ENCODE measurements at places on chromosomes 7 and 10. TPM values are rescaled to one million over a fixed set of nuclear protein-coding genes. Genes with fewer than 3 reads are reported as not detected.

DNA sequence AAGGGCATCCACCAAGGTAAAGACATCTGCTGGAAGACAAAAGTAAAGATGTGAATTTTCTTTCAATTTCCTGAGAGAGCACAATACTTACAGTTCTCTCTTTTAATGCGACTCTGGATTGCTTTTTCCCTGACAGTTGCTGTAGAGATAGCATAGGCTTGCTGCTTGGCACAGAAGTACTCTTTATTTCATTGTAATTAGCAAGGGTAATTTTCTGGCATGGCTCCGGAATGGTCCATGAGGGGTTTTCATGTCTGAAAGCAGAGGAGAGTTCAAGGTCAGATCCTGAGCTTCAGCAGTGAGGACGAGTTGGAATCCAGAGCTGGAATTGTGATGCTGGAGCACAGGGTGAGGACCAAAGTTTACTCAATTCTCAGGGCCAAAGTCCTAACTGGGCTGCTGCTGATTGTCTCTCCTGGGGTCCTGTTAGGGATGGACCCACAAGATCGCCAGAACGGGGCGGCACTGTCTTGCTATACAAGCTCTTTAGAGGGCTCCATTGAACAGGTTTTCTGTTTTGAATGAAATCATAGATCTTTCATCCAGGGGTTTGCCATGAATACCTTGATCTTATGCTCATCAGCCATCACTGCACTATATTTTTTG, 190.0 kb upstream of the MKI67 start:
- H3K27me3 ChIP-seq = peaks cover 19% of the 10 kb centered on the region
- DNase-seq = no peak
- peaks cover 11% of the 10 kb centered on the region for H3K4me1 ChIP-seq
- H3K4me3 ChIP-seq = no peak overlapping the region
- H3K27ac ChIP-seq = no peak overlapping the region

DNA sequence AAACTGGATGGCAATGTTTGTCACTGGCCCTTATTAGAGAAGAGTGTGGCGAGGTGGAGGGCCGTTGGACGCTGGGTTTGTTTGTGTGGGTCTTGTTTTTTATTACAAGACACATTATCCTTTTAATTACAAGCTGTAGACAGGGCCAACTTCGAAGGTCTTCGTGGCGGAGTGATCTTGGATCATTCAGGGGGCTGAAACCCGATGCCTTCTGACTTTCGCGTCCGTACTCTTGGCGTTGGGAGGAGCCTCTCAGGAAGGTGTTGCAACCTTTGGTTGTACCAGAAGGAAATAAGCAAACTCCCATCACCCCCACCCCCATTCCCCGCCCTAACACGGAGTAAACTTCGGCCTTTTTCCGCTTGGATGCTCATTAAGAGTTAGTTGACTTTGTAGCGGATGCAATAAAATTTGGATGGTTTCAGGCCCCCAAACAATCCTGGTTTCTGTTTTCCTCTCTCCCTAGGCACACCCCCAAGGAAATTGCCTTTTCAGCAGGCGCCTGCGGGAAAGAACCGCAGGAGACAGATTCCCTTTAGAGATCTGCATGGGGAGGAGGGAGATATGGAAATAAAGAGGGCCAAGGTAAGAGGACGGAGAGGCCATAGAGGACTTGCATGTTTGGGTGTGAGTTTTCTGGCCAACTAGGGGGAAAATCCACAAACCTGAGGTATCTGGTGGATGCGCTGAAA, 294.5 kb upstream of the NFE2L3 start:
- H3K36me3 ChIP-seq = no peaks in the 10 kb centered on the region
- H3K27ac ChIP-seq = no peak overlapping the region
- H3K4me1 ChIP-seq = peaks cover 11% of the 10 kb centered on the region
- H3K4me3 ChIP-seq = no peak overlapping the region

Gene DNAH11
- 1.6 TPM for total RNA-seq

- no peaks in the 10 kb centered on the region for H3K27me3 ChIP-seq
- no peak for DNase-seq
- H3K4me1 ChIP-seq = no peaks in the 10 kb centered on the region
- H3K4me3 ChIP-seq = no peak overlapping the region
These were observed 350.9 kb upstream of the VWC2 start for GRCh38 chr7:49422564-49422963.

Gene FBXL13
- 9.2 TPM for total RNA-seq

GRCh38 chr7:150361807-150362621, 6.6 kb upstream of the REPIN1 start:
- H3K4me3 ChIP-seq = no peak overlapping the region
- peaks cover 14% of the 10 kb centered on the region for H3K27me3 ChIP-seq
- peaks cover 5% of the 10 kb centered on the region for H3K4me1 ChIP-seq
- no peak for DNase-seq

DNA sequence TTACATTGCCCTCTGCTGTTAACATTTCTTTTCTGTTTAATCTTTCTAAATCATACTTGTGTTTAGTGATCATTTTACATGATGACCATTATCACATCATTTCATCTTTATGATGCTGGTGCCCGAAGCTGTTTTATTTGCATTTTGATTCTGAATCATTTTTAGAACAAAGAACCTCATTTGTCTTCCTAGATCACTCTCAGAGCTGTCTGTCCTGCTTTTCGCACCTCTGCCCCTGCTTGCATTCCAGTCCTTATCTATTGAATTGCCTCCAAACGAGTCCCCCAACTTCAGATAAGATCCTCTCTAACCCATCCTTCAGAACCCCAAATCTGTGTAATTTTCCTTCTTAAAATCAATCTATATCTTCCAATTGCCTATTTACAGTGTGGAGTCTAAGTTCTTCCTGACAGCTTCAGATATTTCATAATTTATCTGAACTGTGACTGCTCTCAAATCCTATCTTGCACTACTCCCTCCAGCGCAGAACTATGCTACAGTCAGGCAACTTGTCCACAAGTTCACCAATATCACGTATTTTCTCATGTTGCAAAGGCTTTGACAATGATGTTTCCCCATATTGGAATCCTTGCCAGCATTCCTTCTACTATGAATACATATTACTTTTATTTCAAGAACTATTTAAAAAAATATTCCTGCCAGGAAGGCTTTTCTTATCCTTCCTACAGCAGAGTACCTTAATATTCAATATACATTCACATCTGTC, 346.5 kb upstream of the CACNA2D1 start:
- no peak overlapping the region for H3K4me3 ChIP-seq
- no peak overlapping the region for H3K27ac ChIP-seq
- peaks cover 6% of the 10 kb centered on the region for H3K4me1 ChIP-seq

GRCh38 chr10:30490289-30491000, 56.5 kb downstream of the MAP3K8 start:
- H3K27me3 ChIP-seq = peaks cover 22% of the 10 kb centered on the region
- no peak for DNase-seq
- H3K4me1 ChIP-seq = no peaks in the 10 kb centered on the region
- no peaks in the 10 kb centered on the region for H3K36me3 ChIP-seq
- no peak overlapping the region for H3K27ac ChIP-seq

DNA sequence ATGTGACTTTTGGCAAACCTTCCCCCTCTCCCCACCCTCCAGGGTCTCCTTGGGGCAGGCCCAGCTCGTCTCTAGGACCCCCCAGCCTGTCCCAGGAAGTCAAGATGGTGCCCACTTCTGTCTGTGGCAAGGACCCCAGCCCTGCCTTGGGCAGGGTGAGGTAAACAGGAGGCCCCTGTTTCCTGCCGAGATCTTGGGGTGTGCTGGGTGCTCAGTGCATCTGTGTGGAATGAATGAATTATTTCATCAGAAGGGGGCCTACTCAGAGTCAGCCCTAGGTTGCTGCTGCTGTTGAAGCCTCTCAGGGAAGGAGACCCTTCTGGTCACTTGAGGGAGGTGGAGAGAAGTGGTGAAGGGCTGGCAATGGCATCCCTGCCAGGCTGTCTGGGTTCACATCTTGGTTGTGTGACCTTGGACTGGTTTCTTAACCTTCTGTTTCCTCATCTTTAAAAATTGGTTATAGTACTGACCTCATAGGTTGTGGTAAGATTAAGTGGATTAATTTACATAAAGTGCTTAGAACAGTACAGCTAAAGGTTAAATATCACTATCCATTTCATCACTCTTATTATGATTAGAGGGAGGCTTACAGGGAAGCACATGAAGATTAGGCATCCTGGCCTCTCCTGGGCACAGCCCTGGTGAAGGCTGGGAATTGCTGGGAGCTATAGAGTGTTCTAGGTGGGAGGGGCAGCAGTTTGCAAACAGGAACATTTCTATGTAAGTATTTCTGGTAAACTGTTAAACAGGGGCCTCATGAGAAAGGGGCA, 67.7 kb downstream of the ZMIZ1 start:
- H3K4me3 ChIP-seq = no peak overlapping the region
- no peaks in the 10 kb centered on the region for H3K27me3 ChIP-seq
- H3K36me3 ChIP-seq = peaks cover 10% of the 10 kb centered on the region
- H3K27ac ChIP-seq = peak overlapping the region; percentile 91
- DNase-seq = no peak
- H3K4me1 ChIP-seq = peaks cover 62% of the 10 kb centered on the region

DNA sequence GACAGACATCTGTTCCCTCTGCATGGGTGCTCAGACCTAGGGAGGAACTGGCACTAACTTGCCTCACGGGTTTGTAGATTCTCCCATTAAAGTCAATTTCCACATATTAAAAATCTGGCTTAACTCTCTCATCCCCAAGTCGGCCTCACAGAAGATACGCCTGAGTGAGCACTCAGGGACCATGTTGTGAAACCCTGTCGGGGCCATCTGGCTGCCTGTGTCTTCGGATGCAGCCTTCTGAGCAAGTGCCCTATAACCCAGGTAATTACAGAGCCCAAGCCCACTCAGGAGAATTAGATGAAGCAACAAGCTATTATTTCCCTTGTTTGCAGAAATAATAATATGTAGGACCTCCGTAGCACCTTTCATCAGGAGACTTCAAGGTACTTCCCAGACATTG, 219.3 kb upstream of the GLI3 start:
- DNase-seq = no peak
- no peak overlapping the region for H3K27ac ChIP-seq
- H3K4me3 ChIP-seq = no peak overlapping the region
- H3K36me3 ChIP-seq = no peaks in the 10 kb centered on the region
- H3K4me1 ChIP-seq = peaks cover 1% of the 10 kb centered on the region

- DNase-seq = peak; percentile 16
- no peak overlapping the region for H3K4me3 ChIP-seq
- H3K4me1 ChIP-seq = peaks cover 2% of the 10 kb centered on the region
- no peak overlapping the region for H3K27ac ChIP-seq
- H3K36me3 ChIP-seq = no peaks in the 10 kb centered on the region
- peaks cover 14% of the 10 kb centered on the region for H3K27me3 ChIP-seq
These were observed 41.6 kb upstream of the LYZL2 start for GRCh38 chr10:30671026-30671616.

All from progenitor cell of endocrine pancreas (in vitro differentiated cells).